ENCODE measurements at places on chromosomes 3 and 15. TPM values are rescaled to one million over a fixed set of nuclear protein-coding genes. Genes with fewer than 3 reads are reported as not detected.

ARPP21 gene
- 0.14 TPM for total RNA-seq

GOLGA8M gene
- not detected for total RNA-seq

PLA1A gene
- 1.9 TPM for total RNA-seq

ATP13A5 gene
- not detected for total RNA-seq

NDUFB5 gene
- total RNA-seq = 141 TPM

ATP2B2 gene
- 0.06 TPM for total RNA-seq

GRCh38 chr3:31878231-31878838 lies 102.7 kb downstream of the OSBPL10 start:
- no peak for DNase-seq

DNA sequence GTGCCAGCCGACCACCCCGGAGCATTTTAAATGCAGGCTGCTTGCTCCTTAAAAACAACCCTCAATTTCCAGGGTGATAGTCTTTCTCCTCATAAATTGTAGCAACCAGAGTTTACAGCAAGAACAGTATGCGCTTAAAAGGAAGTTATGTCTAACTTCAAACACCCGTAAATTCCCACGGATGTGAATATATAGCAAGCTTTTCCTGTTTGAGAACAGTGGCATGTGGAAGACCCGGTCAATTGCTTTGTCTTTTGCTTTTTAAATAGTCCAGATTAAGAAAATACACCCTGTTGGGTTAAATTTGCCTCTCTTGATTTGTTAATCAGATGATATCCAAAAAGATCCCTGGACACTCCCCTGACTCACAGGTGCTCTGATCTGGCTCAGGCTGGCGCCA lies 20.8 kb downstream of the MRPS25 start:
- DNase-seq = no peak

GRCh38 chr3:157918402-157918801 lies 187.8 kb downstream of the SHOX2 start:
- DNase-seq = no peak

DNA sequence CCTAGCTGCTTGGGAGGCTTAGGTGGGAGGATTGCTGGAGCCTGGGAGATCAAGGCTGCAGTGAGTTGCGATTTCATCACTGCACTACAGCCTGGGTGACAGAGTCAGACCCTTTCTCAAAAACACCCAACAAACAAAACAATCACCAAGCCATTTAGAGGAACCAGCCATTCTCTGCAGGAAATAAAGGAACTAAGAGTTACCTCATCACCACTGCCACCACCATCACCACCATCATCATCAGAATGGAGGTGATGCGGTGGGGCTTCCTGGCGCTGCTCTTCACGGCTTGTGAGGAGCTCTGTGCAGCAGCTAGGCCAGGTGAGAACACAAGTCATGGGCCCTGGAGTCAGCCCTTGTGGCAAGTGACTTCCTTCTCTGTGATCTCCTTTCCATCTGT lies 37.7 kb upstream of the KLHL25 start:
- no peak for DNase-seq

DNA sequence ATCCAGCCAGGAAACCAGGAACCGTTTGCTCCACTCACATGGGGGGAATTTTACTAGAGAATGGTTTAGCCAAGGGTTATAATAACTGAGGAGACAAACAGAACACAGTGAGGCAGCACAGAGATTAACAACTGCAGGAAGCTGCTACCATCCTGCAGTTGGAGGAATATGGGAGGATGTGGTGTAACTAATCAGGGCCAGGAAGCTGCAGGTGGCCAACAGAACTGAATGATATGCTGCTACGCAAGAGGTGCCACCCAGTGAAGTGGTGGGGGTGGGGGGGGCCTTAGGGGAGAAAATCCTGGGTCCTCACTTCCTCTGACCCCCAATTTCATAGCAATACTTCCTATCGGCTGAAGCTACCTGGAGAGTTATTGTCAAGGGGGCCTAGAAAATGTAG lies 306.4 kb upstream of the STT3B start:
- peak; percentile 14 for DNase-seq

GRCh38 chr3:128578346-128578745 lies 72.3 kb downstream of the RPN1 start:
- no peak for DNase-seq

DNA sequence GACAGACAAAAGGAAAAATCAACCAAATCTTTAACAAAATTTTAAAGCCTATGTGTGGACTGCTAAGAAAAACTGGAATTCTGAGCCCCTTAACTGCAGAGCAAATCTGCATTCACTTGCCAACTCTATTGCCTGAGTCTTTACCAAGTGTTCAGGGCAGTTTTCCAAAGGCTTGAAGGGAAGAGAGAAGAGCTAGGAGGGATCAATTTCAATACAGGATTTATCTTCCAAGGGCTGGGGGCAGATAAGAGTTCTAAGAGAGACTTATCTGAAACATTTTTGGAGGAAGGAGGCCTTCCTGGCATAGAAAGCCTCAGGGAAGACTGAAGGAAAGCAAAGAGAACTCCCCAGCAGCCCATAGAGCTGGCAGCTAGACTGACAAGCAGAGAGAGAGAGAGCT lies 31.4 kb upstream of the LSAMP start:
- no peak for DNase-seq

GRCh38 chr3:67655364-67656121 lies 1.1 kb upstream of the SUCLG2 start:
- peak; percentile 62 for DNase-seq

DNA sequence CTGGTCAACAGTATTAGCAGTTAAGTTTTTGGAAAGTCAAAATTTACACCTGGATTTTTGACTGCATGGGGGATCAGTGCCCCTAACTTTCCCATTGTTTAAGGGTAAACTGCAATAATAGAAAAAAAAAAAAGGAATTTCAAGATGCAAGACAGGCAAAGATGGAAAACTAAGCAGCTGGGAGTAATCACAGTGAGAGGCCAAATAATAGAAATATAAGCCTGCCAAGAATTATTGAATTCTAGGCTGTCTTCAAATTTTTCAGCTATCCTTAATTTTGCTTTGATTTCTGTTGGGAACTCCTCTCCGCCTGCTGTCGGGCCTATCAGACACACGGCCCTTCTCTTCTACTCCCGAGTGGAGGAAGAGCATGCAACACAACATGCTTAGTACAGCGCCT lies 215.5 kb upstream of the LMCD1 start:
- DNase-seq = no peak

GRCh38 chr3:53457068-53457467 lies 37.3 kb upstream of the CACNA1D start:
- DNase-seq = no peak

DNA sequence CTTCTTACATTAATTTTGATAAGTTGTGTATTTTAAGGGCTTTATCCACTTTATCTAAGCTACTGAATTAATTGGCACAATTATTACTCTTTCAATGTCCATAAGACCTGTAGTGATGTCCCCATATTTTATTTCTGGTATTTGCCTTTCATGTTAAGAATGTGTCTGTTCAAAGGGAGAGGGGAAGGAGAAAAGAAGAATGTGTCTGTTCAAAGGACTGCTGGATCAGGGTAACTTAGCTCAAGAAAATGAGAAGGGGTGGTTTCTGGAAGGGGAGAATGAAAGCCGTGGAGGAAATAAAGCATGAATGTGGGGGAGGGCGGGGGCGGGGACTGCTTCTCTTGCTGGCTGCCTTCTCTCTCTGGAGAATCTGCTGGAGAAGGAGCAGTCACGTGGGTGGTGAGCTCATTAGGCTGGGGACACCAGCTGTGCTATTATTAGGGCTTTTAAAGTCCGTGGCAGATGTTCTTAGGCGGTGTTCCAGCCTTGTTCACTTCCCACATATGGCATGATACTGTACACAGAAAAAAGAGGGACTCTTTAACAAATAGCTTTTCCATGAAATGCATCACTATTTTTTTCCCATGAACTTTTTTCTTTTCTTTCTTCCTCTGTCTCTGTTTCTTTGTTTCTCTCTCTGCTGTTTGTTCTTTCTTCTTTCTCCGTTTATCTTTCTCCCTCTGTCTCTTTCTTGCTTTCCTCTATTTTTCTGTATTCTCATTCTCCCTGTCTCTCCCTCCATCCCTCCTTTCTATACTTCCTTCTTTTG lies 63.7 kb upstream of the ULK4 start:
- DNase-seq = peak; percentile 93

DNA sequence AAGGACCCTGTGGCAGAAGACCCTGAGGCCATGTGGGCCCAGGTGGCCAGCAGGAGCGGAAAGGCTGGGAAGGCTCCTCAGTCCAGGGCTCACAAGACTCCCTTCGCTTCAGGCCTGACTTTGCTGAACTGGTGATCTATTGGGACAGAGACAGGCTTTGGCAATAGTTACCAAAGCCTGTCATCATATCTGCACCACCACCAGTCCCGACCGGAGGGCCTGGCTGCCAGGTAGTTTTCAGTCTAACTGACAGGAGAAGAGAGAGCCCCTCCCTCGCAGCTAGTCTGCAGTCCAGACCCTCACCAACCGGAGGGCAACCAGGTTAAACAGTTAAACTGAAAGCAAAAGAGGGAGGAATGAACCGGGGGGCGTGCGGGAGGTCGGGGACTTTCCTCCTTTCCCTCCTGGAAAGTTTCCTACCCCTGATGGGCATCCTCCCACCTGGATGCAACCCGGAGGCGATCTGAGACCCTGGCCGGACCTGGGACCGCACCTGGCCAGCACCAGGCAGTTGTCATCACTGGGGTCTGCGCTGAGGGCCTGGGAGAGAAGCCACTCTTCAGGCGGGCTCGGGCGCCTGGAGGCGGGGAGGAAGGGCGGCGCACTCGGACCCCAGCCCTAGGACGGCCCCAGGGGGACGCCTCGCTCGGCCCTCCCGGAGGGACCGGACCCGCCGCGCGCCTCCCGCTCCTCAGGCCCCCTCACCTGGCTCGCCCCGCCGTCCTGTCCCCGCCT lies 435 bp downstream of the RAB27A start:
- DNase-seq = peak; percentile 36

DNA sequence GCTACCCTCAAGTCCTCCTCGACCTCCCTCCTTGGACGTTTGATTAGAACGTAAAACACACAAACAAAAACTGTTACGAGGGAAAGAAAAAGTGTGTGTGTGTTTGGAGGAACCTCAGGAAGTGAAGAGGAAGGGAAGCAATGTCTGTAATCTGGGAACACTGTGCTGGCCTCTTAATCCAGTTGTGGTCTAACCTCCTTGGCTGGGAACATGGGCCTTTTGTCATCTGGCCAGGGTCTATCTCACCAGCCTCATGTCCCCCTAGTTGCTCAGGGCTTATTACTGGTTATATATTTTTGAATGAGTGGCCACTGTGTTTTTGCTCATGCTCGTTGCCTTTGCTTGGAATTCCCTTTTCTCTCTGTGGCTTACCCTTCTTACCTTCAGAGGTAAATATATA lies 89.0 kb upstream of the RASGRF1 start:
- no peak for DNase-seq

DNA sequence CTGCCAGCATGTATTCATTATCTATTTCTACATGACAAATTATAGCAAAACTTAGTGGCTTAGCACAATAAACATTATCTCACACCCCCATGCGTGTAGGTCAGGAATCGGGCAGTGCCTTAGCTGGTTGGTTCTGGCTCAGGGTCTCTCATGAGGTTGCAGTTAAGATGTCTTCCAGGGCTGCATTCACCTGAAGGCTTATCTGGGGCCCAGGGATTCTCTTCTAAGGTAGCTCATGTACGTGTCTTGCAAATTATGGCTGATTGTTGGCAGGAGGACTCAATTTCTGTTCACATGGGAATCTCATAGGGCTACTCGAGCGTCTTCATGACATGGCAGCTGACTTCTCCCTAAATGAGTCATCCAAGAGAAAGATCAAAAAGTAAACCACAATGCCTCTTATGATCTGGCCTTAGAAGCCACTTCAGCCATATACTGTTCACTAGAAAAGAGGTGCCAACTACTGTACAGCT lies 42.9 kb upstream of the TSC22D2 start:
- no peak for DNase-seq

GRCh38 chr3:168003911-168004310 lies 91.8 kb downstream of the GOLIM4 start:
- no peak for DNase-seq

- DNase-seq = no peak
Observed at GRCh38 chr3:126284258-126284904, 72.8 kb downstream of the KLF15 start.

GRCh38 chr3:128260275-128260674 lies 107.0 kb downstream of the EEFSEC start:
- DNase-seq = no peak

GRCh38 chr3:89521328-89521727 lies 413.9 kb downstream of the EPHA3 start:
- DNase-seq = no peak

DNA sequence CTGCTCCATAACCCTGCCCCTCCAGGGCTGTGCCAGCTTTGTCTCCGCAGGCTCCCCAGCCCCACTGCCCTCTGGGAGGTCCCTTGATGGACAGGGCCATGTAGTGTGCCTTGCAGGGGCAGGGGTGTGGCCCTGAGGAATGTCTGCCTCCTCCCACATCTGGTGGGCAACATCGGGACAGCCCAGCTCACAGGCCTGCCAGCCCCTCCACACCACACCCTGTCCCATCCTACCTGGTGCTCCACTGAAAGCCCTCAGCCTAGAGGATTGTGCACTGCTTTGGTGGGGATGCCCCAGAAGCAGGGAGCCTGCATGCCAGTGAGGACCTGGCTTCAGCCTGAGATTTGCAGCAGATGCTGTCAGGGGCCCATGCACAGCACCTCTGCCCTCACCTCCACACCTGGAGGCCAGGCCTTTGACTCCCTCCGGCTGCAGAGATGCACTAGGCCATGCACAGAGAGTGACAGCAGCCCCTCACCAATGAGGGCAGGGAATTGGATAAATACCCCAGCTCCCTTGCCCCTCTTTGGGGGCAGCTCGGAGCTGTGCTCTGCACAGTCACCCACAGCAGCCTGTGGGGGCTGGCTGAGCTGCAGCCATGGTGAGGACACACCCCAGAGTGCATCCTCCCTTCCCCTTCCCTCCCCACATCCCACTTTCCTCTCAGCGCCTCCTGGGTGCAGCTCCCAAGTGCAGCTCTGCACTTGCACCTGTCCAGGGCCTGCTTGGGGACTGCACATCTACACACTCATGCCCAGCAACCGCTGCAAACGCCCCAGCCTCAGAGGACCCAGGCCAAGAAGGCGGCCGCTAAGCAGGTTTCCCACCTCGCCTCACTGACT lies 2.7 kb downstream of the C3orf22 start:
- peak; percentile 14 for DNase-seq

DNA sequence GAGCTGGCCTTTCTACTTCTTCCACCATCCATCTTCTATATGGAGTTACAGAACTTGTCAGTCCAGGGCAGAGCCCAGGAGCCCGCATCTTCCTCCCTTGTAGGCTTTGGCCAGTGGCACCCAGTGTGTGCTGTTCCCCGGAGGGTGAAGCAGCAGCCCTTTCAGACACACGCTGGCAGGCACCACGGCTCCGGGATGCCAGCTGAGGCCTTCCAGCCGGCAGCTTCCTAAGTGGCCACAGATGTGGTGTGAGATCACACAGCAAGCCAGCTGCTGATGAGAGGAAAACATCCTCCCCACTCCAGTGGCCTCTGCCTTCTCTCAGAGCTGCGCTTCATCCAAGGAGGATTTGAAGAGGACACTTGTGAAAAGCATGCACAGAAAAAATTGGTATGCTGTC lies 24.1 kb downstream of the CRABP1 start:
- no peak for DNase-seq

GRCh38 chr3:196274585-196274984 lies 12.9 kb downstream of the PCYT1A start:
- no peak for DNase-seq

DNA sequence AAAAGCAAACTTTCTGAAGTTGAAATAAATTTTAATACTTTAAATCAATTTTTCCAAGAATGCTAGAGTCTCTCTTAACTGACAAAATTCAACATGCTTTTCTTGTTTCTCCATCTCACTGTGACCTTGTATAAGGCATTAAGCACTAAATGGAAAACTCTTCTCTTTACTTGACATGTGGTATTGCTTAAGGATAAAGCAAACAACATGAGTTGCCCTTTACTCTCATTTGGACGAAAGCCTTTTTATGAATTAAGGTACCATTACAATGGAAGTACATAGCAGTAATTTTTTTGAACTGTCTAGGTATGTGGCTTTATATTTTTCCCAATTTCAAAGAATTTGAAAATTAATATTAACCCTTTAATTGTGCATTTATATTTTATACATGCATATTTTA lies 1.4 kb downstream of the STRIT1 start:
- DNase-seq = no peak
